Neural crest cell (in vitro differentiated cells): ENCODE measurements at places on chromosomes 2 and 18.

GRCh38 chr18:64409511-64409910 lies 260.6 kb upstream of the LINC00305 start:
- H3K36me3 ChIP-seq = no peaks in the 10 kb centered on the region
- no peaks in the 10 kb centered on the region for H3K27me3 ChIP-seq
- DNase-seq = no peak

GRCh38 chr2:239345251-239345650 lies 55.6 kb downstream of the HDAC4 start:
- H3K36me3 ChIP-seq = peaks cover 12% of the 10 kb centered on the region
- no peak overlapping the region for H3K4me3 ChIP-seq
- no peak overlapping the region for H3K27ac ChIP-seq
- peaks cover 15% of the 10 kb centered on the region for H3K4me1 ChIP-seq
- no peak for DNase-seq

GRCh38 chr18:13823707-13824395 lies at the start of gene MC5R:
TSS of gene MC5R (plus strand) at chr18:13824149. CDS start at chr18:13825766, 1,617 bp downstream.
- peaks cover 39% of the 10 kb centered on the region for H3K27me3 ChIP-seq
- peak; percentile 76 for DNase-seq
- H3K27ac ChIP-seq = no peak within 1 kb of the TSS
- no peaks in the 10 kb centered on the region for H3K4me1 ChIP-seq
- no peak within 1 kb of the TSS for H3K4me3 ChIP-seq
- H3K36me3 ChIP-seq = no peaks in the 10 kb centered on the region

GRCh38 chr2:96374211-96374951 lies 38.8 kb downstream of the NCAPH start:
- no peak for DNase-seq
- peaks cover 54% of the 10 kb centered on the region for H3K36me3 ChIP-seq
- H3K4me3 ChIP-seq = no peak overlapping the region
- H3K27me3 ChIP-seq = no peaks in the 10 kb centered on the region
- no peaks in the 10 kb centered on the region for H3K4me1 ChIP-seq
- H3K27ac ChIP-seq = no peak overlapping the region

GRCh38 chr2:84792856-84793522 lies 87.9 kb downstream of the TRABD2A start:
- H3K27me3 ChIP-seq = no peaks in the 10 kb centered on the region
- no peak for DNase-seq
- no peaks in the 10 kb centered on the region for H3K36me3 ChIP-seq
- H3K27ac ChIP-seq = no peak overlapping the region
- no peak overlapping the region for H3K4me3 ChIP-seq

DNA sequence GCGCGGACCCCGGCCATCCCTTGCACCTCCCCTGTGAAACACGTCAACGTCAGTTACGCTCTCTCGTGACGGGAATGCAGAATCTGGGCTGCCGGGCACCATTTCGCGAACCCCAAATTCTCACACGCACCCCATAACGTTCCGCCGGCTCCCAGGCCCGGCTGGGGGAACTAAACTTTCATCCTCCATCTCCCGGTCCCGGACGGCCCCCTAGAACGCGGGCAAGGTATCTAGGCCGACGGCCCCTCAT lies 544 bp downstream of the DNAJC27 start:
- peaks cover 29% of the 10 kb centered on the region for H3K4me1 ChIP-seq
- no peaks in the 10 kb centered on the region for H3K27me3 ChIP-seq
- no peak for DNase-seq
- peak overlapping the region; percentile 99 for H3K4me3 ChIP-seq
- H3K27ac ChIP-seq = peak overlapping the region; percentile 100

GRCh38 chr18:36035253-36035652 lies 32.1 kb downstream of the RPRD1A start:
- H3K4me1 ChIP-seq = peaks cover 9% of the 10 kb centered on the region
- H3K36me3 ChIP-seq = peaks cover 31% of the 10 kb centered on the region

GRCh38 chr18:5444269-5444668 lies 99.5 kb downstream of the EPB41L3 start:
- H3K27me3 ChIP-seq = no peaks in the 10 kb centered on the region
- DNase-seq = no peak
- no peak overlapping the region for H3K27ac ChIP-seq

GRCh38 chr2:105510761-105511528 lies 112.1 kb upstream of the FHL2 start:
- H3K4me1 ChIP-seq = peaks cover 4% of the 10 kb centered on the region
- no peaks in the 10 kb centered on the region for H3K36me3 ChIP-seq
- no peak overlapping the region for H3K4me3 ChIP-seq
- no peak overlapping the region for H3K27ac ChIP-seq

DNA sequence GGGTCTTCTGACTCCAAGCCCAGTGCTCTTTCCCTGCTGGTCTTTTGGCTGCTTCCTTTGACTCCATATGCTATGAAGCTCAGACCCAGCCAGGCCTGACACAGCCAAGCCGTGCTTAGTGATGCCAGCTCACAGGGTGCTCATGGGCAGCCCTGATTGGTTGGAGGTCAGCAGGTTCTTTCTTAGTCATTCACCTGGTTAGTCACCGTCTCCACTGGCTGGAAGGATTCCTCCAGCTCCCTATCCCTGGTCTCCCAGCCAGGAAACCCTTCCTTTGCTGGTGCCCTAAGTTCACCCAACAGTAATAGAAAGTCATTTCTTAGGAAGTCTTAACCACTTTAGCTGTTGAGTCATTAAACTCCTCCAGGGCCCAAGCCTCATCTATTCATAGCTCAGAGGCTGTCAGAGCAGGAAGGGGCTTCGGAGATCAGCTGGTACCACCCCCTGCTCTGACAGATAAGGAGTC lies 3.9 kb downstream of the KCNK3 start:
- H3K4me1 ChIP-seq = peaks cover 13% of the 10 kb centered on the region
- H3K27me3 ChIP-seq = peaks cover 69% of the 10 kb centered on the region
- DNase-seq = no peak
- H3K27ac ChIP-seq = no peak overlapping the region
- H3K36me3 ChIP-seq = no peaks in the 10 kb centered on the region

- no peaks in the 10 kb centered on the region for H3K27me3 ChIP-seq
- H3K4me1 ChIP-seq = no peaks in the 10 kb centered on the region
These were observed 97.6 kb downstream of the WDR7 start for GRCh38 chr18:56748698-56749268.
